ENCODE measurements at places on chromosomes 4 and X.

DNA sequence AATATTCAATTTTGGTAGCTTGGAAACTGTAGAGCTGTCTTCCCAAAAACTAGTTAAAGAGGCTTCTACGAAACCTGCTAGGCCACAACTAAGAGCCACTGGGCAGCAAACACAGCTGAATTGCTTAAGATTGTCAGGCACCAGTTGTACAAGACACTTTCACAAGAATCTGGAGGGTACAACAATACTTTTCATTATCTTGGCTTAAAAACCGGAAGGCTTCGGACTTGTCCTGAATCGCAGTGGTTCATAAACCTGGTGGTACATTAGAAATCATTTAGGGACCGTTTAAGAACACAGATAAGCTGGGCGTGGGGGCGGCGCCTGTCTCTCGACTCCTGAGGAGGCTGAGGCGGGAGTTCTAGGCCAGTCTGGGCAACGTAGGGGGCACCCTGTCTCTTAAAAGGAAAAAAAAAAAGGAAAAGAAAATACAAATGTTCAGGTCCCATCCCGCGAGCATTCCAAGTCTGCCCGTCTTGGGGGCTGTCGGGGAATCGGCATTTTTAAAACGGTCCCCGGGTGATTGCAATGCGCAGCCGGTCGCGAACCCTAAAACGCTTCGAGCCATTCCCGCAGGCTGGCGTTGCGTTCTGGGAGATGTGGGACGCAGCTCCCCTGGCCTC, 763 bp downstream of the PYURF start:
- no peak for DNase-seq

DNA sequence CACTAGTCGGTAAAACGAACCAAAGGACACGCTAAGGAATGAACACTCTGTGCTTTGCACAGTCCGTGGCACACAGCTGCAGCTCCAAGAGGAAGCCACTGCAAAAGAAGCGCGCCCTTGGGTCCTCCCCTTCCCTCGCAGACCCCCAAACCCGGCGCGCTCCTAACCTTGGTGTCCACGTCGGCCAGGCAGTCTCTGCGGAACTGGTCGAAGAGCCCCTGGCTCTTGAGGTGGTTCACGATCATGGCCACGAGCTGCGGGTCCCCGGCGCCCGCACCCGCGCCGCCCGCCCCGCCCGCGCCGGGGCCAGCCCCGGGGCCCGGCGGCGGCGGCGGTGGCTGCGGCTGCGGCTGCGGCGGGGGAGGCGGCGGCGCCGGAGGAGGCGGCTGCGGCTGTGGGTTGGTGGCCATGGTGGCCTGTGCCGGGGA, 333 bp downstream of the BOD1L1 start:
- DNase-seq: no peak

DNA sequence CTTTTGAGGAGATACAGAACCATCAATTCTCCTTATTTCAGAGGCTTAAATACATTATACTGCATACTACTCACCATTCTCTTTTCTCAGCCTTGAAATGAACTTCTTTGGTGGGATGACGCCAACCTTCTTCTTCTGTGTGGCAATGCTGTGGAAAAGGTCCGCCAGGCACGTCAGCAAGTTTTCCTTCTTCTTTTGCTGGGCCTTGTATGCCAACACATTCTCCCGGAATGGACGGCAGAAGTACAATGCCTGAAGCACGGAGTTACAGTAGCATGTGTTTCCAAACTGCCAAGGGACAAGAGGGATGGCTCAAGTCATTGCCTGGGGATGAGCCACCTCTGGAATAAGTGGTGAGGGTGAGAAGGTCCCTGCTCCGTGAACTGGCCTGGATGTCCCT, 31.2 kb downstream of the USP46 start:
- DNase-seq: no peak

- DNase-seq: no peak
Measured at GRCh38 chr4:80045786-80046185, 27.2 kb downstream of the ANTXR2 start.

DNA sequence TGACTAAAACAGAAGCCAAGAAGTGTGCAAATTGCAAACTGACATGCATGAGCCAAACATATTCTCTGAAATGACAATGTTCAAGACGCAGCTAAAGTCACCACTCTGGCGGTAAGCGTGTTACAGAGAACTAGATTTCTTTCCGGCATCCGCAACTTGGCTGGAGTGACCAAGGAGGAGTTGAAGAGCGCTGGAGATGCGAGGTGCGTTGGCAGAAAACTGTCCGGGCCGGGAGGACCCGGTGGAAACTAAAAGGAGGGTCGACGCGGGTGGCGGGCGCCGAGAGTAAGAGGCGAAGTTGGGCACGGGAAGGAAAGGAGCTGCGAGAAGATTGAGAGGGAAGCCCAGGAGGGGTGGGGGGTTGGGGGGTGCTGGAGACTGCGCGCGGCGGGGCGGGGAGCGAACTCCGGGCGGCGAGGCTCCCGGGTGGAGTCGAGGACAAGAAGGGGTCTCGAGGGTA, 807 bp downstream of the SEL1L3 start:
- DNase-seq: no peak
